ENCODE measurements at places on chromosomes 16 and 17.

DNA sequence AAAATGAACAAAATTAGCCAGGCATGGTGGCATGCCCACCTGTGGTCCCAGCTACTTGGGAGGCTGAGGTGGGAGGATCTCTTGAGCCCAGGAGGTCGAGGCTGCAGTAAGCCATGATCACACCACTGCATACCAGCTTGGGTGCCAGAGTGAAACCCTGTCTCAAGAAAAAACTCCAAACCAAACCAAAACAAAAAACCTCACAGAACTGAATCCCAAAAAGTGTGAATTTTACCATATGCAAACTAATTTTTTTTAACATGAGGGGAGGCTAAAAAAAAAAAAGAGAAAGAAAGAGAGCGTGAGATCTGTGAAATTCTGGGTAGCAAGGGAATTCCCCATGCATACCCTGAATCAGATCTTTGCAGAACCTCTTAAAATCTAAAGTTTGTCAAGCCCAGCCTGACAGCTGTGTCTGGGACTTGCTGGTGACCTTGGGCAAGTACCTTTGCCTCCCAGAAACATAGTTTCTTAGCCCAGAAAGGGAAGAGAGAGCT is 17.1 kb upstream of the CDH1 start:
- DNase-seq = no peak

GRCh38 chr16:10266809-10267208 is 84.6 kb upstream of the GRIN2A start:
- no peak for DNase-seq

- no peak for DNase-seq
These were observed 8.8 kb downstream of the BEAN1 start for GRCh38 chr16:66435896-66436295.

GRCh38 chr17:9890124-9890523 is 14.9 kb downstream of the RCVRN start:
- no peak for DNase-seq

DNA sequence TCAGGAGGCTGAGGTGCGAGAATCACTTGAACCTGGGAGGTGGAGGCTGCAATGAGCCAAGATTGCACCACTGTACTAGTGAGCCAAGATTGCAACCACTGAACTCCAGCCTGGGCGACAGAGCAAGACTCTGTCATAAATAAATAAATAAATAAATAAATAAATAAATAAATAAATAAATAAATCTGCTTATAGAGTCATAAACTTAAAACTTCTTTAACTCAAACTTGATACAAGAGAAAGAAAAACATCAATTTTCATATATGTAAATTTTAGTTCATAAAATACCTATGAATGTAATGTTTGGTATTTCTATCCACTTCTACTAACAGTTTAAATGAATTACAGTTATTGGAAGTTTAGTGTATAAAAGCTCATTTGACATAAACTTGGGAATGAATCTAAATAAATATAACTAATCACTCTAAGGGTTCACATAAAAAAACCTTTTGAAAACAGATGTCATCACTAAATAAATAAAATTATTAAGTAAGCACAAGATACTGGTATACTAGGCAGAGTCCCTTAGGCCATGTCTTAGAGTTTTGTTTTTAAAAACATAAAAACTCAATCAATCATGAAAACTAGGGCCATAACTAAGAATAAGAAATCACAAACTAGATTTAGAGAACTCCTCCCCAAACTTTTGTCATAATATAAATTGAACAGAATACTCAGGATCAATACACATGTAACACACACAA is 54.1 kb downstream of the SMURF2 start:
- DNase-seq = no peak

DNA sequence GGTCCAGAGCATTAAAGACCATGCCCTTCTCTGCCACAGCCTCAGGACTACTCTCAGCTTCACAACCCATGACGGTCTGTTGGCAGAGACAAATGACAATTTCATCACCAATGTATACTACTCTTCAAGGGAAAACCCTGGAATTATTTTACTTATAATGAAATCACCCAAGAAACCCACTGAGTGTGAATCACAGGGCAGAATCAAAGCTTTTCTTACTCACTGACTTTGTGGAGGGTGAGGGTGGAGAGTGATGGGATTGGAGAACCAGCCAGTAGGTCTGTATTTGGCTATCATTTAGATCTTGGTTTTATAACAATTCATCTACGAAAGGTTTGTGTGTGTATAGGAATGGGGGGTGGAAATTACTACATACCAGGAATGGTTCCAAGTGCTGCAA is 442.6 kb downstream of the SHISA9 start:
- DNase-seq = no peak

GRCh38 chr16:68892214-68892613 is 48.9 kb downstream of the TANGO6 start:
- no peak for DNase-seq

GRCh38 chr17:46028981-46029565 is 30.0 kb downstream of the STH start:
- no peak for DNase-seq

GRCh38 chr17:82228842-82229697 is at the start of gene SLC16A3:
SLC16A3 (plus strand) TSS chr17:82229042; CDS start chr17:82236009, 6,967 bp downstream.
- DNase-seq = no peak

- no peak for DNase-seq
These were observed 49.3 kb upstream of the TNRC6C start for GRCh38 chr17:77909236-77909635.

GRCh38 chr17:1649844-1650501 is at the start of gene RILP:
RILP (minus strand) TSS chr17:1649866; CDS start chr17:1649804, 62 bp downstream.
- no peak for DNase-seq

DNA sequence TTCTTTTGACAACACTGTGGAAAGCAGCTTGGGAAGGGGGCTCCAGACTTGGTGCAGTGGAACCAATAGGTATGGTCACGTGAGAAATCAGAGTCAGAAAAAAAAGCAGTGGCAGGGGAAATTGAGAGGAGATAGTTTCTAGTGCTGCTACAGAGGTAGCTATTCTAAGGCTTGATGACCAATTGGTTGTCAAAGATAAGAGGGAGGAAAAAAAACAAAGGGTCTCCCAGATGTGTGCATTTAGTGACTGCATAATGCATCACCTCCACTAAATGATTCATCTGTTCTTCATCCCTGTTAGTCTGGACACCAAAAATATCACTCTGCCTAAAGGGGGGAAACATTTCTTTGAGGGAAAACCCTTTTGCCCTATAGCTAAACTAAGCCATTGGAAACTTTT is 56.5 kb downstream of the PIGL start:
- no peak for DNase-seq

- no peak for DNase-seq
These were observed 873 bp downstream of the USP10 start for GRCh38 chr16:84700446-84701300.

DNA sequence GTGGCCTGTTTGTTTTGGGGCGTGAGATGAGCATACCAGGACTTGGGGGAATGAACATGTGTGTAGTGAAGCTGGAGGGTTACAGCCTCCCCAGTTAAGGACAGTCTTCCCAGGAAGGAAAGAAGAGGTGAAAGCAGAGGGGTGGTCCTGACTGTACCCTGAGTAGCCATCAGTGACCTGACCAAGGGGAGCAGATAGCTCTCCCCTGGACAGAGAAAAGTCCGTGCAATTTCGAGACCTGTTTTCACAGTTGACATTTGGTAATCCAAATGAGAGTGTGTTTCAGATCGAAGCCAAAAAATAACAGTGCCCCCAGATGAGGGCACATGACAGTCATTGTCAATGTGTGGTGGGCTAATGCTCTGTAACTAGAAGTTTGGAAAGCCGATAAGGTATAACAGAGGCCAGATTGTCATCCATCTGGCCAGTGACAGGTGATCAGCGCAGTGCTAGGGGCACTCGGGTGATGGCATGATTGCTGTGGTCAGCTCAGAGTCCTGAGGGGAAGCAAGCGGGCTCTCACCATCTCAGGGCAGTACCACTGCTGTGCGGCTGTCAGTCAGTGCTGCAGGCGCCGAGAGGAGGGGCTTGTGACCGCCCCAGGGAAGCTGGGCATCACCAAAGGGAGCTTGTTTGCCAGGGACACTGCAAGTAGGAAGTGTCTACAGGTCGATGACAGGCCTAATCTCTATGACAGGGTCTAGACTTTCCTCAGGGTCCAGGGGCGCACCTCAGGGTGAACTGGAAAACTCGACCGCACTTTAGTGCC is 1.1 kb upstream of the NME2 start:
- no peak for DNase-seq
